Dorsolateral prefrontal cortex (tissue), 122 donors: ENCODE measurements at places on chromosomes 12 and 14. TPM values are rescaled to one million over a fixed set of nuclear protein-coding genes. Genes with fewer than 3 reads are reported as not detected.

GRCh38 chr12:46549527-46550265 is 177.1 kb upstream of the SLC38A2 start:
- no peak for DNase-seq

DNA sequence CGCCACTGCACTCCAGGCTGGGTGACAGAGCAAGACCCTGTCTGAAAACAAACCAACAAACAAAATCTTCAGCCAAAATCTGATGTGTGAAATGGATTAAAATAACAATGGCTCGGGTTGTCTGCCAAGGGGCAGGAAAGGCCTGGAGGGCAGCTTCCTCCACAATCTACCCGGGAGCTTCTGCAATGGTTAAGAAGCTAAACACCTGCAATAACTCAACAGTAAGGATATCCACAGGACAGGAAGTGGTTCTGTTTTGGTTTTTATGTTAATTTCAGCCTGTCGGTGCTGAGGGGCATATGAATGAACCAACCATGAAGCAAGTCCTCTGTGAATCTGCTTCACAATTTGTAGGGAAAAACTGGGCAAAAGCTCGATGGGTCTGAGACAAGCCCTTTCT is 34.4 kb downstream of the RAD52 start:
- DNase-seq: no peak

DNA sequence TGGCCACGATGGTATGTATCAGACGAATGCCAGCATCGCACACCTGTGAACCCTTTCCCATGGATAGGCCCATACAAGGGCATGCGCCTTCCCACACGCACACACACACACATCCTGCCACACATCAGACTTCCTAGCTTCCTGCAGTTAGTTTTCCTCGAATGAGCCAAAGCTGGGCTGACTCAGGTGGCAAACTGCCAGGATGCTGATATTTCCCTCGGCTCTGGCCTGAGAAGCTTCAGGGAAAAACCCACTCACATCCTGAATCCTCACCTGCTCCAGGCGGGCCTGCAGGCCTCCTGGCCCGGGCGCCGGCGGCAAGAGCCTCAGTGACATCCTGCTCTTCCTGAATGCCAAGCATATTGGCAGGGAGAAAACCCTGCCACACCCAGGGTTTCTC is 22.4 kb downstream of the CALM1 start:
- DNase-seq: peak; percentile 81

- peak; percentile 14 for DNase-seq
Observed at GRCh38 chr12:80053051-80053790, 46.1 kb upstream of the OTOGL start.

DNA sequence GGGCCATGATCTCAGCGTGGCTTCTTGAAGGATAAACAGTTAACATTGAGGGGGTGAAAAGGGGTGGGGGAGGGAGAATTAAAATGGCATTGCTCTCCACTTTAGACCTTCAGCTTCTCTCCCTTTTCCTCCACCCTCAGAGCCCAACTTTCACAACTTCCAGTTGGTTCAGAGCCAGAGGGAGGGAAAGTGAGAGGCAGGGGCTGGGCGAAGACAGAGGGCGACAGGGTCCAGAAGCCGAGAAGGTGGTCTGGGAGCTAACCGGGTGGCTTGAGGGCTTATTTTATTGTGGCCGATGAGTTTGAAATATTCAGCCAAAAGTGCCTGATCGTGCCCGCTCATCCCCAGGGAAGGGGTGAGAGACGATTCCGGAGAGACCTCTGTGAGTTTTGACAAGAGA is 4.1 kb downstream of the BMP4 start:
- DNase-seq: no peak

- no peak for DNase-seq
Observed at GRCh38 chr12:132132609-132133430, 11.3 kb downstream of the DDX51 start.

DNA sequence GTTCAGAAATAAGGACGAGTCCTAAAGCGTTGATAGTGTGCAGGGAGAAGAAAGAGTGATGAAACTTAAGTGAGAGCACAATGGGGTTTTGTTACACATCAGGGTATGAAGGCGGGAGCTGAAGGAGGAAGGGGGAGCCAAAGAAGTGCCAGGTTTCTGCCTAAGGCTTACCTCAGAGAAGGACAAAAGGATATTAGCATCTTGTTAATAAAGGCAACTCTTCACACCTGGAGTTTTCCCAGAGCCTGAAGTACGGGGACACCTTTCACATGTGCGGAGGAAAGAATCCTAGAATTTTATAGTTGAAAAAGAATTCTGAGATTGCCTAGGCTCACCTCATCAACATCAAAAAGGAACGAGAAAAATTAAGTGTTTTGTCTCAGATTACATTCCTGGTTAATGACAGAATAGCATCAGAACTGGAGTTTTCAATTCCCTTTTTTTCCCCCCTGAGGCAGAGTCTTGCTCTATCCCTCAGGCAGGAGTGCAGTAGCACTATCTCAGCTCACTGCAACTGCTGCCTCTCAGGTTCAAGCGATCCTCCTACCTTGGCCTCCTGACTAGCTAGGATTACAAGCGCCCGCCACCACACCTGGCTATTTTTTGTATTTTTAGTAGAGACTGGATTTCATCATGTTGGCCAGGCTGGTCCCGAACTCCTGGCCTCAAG is 2.2 kb upstream of the SAV1 start:
- DNase-seq: no peak

DNA sequence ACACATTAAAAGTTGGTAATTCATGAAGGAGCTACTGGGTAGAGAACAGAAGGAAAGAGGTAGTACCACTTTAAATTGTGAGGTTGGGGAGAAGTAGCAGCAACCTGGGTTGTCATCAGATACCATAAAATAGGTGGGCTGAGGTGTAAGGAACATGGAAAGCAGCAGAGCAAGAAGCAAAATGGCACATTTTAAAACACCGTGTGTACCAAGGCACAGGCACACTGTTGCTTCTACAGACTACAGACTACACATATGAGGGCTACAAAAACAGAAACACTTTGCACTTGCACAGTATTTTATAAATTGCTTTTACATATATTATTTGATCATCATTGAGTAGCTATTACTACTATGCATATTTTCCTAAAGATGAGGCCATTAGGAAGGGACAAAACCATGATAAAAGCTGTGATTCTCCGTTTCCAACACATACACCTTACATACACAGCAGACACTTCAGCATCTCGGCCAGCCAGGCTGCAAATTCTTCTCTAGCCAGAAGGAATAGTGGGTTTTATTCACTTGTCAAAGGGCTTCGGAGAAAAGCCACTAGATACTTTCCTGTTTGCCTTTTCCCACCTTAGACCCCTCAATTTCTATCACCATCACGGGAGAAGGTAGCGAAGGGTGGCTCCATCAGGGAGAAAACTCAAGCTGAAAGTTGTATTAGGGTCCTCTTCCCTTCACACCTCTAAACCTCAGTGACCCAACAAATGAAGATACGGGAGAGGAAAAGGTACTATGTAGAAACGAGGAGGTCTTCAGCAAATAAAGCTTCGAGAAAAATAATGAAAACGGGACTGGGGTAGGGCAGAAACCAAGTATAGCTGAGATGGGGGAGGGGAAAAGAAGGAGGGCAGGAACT is 1.6 kb downstream of the PYM1 start:
- no peak for DNase-seq

DNA sequence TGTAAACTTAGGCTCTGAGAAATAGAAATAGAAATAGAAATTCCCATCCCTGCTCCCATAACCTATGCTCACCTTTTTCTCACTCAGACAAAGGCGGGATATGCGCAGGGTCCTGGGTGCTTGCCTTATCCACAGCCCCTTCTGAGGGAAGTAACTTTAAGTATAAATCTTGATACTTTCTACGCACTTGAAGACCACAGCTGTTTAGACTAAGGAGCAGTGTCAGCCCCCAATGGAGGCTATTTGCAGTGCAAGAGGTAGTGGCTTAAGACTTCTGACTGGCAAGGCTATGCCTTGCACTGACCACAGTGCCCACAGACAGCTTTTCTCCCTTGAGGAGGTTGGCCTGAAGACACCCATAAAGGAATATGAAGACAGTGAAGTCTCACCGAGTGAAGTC is 35.2 kb downstream of the ASCL1 start:
- DNase-seq: no peak

DNA sequence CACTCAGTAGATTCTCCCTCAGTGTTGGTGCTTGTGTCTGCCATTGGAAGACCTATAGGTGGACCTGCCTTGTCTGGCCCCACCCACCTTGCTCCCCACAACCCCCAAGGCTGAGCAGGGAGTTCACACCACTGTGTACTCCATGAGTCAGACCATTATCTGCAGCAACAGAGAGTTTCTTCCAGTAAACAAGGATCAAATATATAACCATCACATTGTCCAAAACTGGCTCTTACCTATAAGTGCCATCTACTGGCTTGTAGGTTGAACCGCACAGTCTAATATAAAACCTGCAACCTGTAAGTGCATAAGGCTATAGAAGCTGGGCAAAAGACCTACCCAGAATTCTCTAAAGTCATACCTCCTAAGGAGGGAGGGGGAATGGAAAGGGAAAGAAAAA is 7.9 kb downstream of the TAS2R13 start:
- DNase-seq: no peak

- no peak for DNase-seq
Observed at GRCh38 chr12:108699955-108700563, 31.3 kb downstream of the CORO1C start.

GRCh38 chr12:108783446-108783845 is 52.1 kb upstream of the CORO1C start:
- no peak for DNase-seq

GRCh38 chr12:96233939-96234461 is 39.8 kb downstream of the ELK3 start:
- peak; percentile 98 for DNase-seq

DNA sequence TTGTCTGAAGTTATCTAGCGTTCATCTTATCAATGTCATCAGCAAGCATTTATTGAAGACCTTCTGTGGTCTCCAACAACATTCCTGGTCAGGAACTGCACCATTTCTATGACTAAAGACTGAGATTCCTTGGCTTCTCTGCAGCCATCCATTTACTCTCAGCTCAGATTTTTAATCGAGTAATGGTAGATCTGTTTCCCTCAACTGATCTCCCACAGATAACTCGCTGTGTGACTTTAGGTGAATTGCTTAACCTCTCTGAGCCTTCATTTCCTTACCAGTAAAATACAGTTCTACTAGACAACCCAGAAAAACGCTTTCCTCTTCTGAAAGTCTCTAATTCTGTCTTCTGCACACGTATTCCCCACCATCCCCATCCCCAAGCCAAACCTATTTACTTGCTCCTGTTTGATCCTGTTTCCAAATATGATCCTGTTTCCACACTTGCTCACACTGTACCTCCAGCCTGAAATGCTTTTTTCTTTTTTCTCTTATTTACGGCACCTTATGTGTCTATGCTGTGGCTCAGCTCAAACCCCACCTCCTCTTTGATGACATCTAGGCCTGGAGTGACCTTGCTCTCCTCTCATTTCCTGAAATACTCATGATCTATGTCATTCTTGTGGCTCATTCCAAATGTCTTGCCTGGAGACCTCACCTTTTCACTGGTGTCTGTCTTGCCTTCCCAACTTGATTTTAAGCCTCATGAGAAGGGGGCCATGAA is 21.8 kb downstream of the PLXNC1 start:
- DNase-seq: no peak

DNA sequence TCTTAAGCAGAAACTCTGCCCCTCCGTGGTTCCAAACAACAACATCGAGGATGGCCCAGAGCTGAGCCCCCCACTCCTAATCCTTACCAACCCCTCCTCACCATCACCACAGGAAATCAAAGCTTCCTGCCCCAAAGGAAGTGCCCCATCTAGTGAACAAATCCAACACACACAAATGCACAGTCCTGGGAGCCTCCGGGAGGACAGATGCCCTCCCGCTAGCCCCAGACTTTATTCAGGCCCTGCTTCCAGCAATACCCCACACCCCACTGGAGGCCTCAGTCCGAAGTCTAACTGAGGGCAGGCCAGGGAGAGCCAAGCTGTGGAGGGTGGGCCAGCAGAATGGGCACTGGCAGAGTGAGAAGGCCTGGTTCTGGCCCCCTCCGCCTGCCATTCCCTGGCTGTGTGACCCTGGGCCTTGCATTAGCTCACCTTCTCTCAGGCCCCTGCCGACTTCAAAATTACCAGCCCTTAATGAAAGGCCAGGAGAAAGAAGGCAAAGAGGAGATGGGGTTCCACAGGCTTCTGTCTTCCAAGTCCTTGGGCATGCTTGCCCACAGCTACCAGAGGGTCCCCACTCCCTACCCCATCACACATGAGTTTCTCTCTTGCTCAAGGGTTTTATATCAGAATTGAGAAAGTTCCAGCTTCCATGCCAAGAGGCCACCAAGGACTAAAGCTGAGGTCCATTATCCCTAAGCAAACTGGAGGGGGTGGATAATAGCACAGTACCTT is 2.3 kb downstream of the HDAC7 start:
- DNase-seq: no peak

DNA sequence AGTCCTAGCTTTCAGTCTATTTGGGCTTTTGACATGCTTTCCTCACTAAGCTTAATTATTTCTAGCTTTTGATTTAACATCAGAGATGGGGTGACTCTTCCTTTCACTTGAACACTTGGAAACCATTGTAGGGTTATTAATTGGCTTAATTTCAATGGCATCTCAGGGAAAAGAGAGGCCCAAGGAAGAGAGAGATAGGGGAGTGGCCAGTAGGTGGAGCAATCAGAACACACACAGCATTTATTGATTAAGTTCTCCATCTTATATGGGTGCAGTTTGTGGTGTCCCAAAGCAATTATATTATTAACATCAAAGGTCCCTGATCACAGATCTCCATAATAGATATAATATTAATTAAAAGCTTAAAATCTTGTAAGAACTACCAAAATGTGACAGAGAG is 1466.1 kb upstream of the SEL1L start:
- no peak for DNase-seq

- no peak for DNase-seq
Observed at GRCh38 chr14:70916799-70917198, 9.5 kb downstream of the PCNX1 start.

DNA sequence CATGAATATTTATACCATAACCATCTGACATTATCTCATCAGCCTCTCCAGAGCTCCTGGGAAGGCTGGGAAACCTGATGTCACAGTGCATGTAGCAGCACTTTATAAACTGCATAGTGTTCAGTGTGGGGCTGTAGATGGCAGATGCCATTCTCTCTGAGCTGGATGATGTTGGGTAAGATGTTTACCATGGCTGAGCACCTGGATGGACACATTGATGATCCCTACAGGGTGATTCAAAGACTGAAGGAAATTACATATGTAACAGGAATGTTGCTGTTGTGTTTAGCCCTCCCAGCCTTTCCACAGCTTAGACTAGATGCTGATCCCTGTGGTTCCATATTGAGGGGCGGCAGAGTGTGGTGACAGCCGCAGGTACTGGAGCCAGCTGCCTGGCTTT is 37.4 kb downstream of the IFT43 start:
- no peak for DNase-seq

DNA sequence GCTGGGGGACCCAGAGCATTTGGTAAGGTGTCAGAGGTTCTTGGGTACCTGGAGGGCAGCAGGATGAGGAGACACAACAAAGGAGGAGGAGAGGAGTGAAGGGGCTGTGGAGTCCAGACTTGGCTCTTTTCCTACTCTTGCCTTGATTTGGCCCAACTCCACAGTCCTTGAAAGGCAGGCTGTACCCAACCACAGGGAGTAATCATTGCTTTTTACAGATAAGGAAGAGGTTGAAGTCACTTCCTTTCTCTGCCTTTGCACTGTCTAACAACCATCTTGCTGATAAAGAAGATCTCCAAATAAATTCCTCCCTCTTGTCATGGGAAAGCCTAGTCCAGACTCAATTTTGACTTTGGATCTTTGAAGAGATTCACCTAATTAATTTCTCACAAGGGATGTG is 226.8 kb upstream of the HMGA2 start:
- DNase-seq: no peak

- DNase-seq: no peak
Observed at GRCh38 chr14:104705340-104706047, 16.1 kb downstream of the INF2 start.

KLRG1 gene
- 10.7 TPM for total RNA-seq

TMED10 gene
- total RNA-seq: 182 TPM

TEDC1 gene
- 20.2 TPM for total RNA-seq

CCND2 gene
- 131 TPM for total RNA-seq

PRORP gene
- total RNA-seq: 20.5 TPM

TMEM229B gene
- 29.2 TPM for total RNA-seq
